Spinal cord (tissue), 10 donors: ENCODE measurements at places on chromosomes 1 and 21.

DNA sequence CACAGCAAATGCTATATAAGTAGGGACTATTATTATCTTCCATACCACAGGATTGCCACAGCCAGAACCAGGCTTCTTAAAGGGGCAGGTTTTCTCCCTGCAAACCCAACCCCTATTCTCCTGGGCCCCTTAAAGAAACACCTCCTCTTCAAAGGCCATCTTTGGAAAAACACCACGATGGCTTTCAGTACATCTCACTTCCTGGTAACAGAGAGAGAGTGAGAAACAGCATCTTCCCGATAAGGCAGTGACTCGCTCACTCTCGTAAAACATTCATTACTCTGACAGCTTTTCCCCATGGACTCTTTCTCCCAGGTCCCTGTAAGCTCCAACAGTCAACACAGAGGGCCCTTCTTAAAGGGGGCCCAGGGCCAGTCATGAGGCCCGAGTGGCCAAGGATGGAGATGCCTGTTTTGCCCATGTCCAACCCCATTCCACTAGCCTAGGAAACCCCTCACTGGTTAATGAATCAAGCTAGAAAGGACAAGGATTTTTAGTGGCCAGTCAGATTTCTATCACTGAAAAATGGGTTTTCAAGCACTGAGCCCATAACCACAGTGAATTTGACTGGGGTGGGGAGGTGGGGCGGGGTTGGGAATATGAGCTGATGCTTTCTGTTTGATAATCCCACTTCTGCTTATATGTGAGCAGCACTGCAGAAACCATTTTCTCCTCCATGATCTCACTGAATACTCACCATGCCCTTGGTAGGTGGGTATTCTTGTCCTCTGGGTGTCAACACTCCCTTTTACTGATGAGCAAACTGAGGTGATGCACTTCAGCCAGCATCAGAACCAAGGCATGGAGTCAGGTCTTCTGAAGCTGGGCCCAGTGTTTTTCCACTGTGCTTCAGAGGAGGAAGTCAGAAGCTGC lies 3.6 kb upstream of the NAV1 start:
- DNase-seq = peak; percentile 28
- peaks cover 7% of the 10 kb centered on the region for H3K27me3 ChIP-seq
- H3K4me3 ChIP-seq = no peak overlapping the region
- peaks cover 35% of the 10 kb centered on the region for H3K4me1 ChIP-seq
- no peak overlapping the region for H3K27ac ChIP-seq

- H3K36me3 ChIP-seq = peaks cover 22% of the 10 kb centered on the region
- peaks cover 65% of the 10 kb centered on the region for H3K4me1 ChIP-seq
- H3K27ac ChIP-seq = no peak overlapping the region
Observed at GRCh38 chr1:205015241-205015640, 27.8 kb upstream of the CNTN2 start.

DNA sequence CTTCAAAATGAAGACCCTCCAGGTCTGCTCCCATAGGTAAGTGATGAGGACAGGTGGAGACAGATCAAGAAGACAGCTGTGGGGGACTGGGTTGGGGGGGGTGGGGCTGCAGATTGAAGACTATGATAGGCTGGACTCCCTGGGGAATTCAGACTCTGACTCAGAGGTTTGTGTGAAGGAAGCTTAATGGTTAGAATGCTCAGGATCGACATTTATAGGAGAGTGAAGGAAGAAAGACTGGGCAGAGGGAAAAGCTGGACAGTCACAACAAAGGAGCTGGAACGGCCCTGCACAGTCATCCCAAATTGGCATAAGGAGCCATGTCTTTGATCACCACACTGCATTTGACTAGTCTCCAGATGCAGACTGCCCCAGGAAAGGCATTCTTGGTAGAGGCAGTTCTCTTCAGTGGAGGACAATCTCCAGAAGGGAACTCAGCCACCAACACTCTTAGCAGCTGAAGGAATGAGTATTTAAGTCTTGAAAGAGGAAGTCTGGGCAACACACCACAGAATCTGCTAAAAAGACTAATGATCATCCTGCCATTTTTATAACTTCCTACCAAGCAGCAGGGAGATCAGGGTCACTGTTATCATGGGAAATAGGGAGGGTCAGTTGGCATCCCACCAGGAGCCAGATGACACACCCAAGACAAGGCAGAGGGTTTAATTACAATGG lies 120.0 kb upstream of the ZC3H11B start:
- H3K4me3 ChIP-seq = no peak overlapping the region
- H3K27me3 ChIP-seq = no peaks in the 10 kb centered on the region
- no peaks in the 10 kb centered on the region for H3K36me3 ChIP-seq
- H3K27ac ChIP-seq = no peak overlapping the region

- H3K4me1 ChIP-seq = peaks cover 3% of the 10 kb centered on the region
- H3K27ac ChIP-seq = no peak overlapping the region
- no peaks in the 10 kb centered on the region for H3K27me3 ChIP-seq
- H3K36me3 ChIP-seq = no peaks in the 10 kb centered on the region
- no peak overlapping the region for H3K4me3 ChIP-seq
Observed at GRCh38 chr1:25712299-25712970, 87.6 kb upstream of the SELENON start.

GRCh38 chr1:18527921-18528320 lies 47.2 kb downstream of the KLHDC7A start:
- no peaks in the 10 kb centered on the region for H3K36me3 ChIP-seq
- H3K4me1 ChIP-seq = no peaks in the 10 kb centered on the region
- DNase-seq = no peak
- no peak overlapping the region for H3K27ac ChIP-seq
- no peak overlapping the region for H3K4me3 ChIP-seq
- no peaks in the 10 kb centered on the region for H3K27me3 ChIP-seq

DNA sequence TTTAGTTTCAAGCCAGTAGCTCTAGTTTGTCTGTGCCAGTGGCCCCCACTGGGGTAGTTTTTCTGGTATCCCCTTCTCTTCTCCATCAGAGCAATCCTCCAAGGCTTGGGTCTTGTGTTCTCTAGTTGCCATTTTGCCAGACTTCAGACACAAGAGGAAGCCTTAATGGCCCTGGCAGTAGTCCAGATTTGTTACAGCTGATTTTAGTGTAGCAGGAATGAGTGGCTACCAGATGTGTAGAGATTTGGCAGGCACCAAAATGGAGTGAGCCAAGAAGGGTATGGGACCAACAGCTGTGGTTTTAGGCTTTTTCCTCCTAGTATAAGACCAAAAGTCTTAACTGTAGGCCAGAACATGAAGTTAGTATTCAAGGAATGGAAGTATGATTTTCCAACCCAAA lies 56.8 kb downstream of the ACP6 start:
- H3K36me3 ChIP-seq = peaks cover 42% of the 10 kb centered on the region
- no peak overlapping the region for H3K4me3 ChIP-seq
- no peaks in the 10 kb centered on the region for H3K27me3 ChIP-seq
- no peak for DNase-seq

DNA sequence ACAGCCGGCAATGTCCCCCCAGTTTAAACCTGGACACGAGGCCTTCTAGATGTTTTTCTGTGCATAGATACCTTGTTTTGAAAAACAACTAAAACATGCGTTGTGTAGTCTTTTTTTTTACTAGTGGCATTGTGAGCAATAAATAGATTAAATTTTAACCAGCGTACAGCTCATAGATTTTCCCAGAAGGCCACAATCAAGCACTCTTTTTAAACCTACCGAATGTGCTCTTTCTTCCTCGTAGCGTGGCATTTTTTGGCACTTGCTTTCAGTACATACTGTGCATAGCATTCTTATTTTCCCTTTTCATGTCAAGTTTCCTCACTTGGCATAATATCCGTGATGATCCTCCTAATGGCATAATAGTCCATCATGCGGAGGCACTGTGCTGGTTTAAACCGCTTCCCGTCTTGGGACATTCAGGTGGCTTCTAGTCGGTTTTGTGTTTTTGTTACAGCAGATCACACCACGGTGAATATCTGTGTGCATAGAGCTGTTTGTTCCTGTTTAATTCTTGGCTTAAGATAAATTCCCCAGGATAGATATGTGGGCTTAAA lies 95.3 kb downstream of the PDE9A start:
- no peaks in the 10 kb centered on the region for H3K27me3 ChIP-seq
- H3K4me3 ChIP-seq = no peak overlapping the region
- H3K4me1 ChIP-seq = peaks cover 49% of the 10 kb centered on the region
- DNase-seq = no peak

DNA sequence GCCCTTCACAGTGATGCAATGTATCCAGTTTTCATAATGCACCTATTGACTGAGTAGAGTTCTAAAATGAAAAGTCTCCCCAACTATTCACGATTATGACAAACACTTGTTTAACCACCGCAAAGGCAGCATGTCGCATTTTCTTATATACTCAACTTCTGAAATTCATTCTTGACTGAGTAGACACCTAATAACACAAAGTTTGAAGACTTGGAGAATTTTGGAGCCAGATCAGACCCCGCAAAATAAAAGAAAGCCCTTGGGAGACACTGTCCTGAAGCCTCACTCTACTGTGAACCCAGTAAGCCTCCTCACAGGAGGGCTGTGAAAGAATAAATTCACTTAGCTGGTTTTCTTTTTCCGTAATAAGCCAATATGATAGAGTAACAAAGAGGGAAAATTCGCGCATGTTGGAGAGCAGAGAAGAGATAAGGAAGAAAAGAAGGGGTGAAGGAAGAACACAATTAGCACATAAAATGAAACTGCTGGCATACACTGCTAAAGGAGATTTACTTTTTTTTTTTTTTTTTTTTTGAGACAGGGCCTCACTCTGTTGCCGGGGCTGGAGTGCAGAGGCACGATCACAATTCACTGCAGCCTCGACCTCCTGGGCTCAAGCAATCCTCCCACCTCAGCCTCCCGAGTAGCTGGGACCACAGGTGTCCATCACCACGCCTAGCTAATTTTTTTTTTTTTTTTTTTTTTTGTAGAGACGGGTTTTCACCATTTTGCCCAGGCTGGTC lies 492 bp upstream of the COLGALT2 start:
- H3K27ac ChIP-seq = no peak overlapping the region
- H3K4me1 ChIP-seq = peaks cover 10% of the 10 kb centered on the region
- DNase-seq = no peak
- no peaks in the 10 kb centered on the region for H3K36me3 ChIP-seq

GRCh38 chr1:228166170-228166936 lies 749 bp downstream of the IBA57 start:
- peak; percentile 25 for DNase-seq
- peak overlapping the region; percentile 92 for H3K27ac ChIP-seq
- H3K4me1 ChIP-seq = peaks cover 32% of the 10 kb centered on the region
- H3K27me3 ChIP-seq = peaks cover 7% of the 10 kb centered on the region

- no peak overlapping the region for H3K27ac ChIP-seq
- H3K36me3 ChIP-seq = no peaks in the 10 kb centered on the region
Observed at GRCh38 chr1:229124520-229125124, 146.3 kb upstream of the RAB4A start.

DNA sequence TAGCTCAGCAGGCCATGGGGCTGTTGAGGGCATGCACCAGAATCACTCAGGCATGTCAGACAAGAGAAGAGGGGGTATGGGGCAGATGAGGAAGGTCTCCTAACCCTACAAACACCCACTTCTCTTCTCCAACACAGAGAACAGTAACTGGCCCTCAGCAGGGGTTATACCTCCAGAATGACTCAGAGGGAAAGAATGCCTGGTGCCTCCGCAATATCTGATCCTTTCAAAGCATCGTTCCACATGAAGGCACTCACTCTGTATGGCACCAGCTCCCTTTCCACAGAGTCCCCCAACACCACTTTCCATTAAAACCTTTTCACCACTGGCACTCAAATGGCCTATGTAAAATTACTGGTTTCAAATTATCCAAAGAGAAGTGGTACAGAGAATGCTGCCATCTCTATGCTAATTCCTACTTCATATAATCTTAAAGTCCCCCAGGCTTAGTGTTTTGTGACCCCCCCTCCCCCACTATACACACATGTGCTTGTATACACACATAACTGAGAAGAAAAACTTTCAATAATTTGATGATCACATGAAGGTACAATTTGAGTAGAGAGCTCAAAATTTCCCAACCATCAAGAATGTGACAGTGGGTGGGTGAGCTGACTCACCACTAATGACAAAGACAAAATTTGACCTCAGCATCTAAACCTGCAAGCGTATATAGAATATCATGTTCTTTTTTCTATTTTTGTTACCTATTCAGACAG lies 91.5 kb downstream of the SIPA1L2 start:
- H3K4me3 ChIP-seq = no peak overlapping the region
- no peaks in the 10 kb centered on the region for H3K27me3 ChIP-seq
- peaks cover 2% of the 10 kb centered on the region for H3K36me3 ChIP-seq
- DNase-seq = no peak

DNA sequence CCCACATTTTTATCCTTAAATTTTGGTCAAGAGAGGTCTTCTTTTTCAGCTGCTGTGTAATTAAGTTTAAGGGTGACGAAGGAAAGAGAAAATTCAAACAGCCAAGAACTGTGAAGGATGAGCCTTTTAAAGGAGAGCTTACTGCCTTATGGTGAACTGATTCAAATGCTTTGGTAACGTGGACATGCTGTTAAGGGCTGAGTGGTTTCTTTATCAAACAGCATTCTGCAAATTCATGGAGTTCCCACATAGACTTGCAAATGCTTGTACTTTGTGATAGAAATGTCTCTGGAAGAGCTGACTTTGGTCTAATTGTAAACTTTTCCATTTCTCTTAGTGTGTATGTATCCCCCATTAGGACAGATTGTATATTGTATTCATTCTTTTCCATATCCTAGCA lies 93.8 kb downstream of the CHD1L start:
- H3K27ac ChIP-seq = peak overlapping the region; percentile 5
- DNase-seq = peak; percentile 43
- no peaks in the 10 kb centered on the region for H3K36me3 ChIP-seq
- H3K4me3 ChIP-seq = no peak overlapping the region
- H3K4me1 ChIP-seq = no peaks in the 10 kb centered on the region
- H3K27me3 ChIP-seq = no peaks in the 10 kb centered on the region

- H3K36me3 ChIP-seq = no peaks in the 10 kb centered on the region
- H3K27me3 ChIP-seq = peaks cover 7% of the 10 kb centered on the region
- no peak overlapping the region for H3K27ac ChIP-seq
Observed at GRCh38 chr1:203124546-203125317, 2.8 kb upstream of the ADORA1 start.

DNA sequence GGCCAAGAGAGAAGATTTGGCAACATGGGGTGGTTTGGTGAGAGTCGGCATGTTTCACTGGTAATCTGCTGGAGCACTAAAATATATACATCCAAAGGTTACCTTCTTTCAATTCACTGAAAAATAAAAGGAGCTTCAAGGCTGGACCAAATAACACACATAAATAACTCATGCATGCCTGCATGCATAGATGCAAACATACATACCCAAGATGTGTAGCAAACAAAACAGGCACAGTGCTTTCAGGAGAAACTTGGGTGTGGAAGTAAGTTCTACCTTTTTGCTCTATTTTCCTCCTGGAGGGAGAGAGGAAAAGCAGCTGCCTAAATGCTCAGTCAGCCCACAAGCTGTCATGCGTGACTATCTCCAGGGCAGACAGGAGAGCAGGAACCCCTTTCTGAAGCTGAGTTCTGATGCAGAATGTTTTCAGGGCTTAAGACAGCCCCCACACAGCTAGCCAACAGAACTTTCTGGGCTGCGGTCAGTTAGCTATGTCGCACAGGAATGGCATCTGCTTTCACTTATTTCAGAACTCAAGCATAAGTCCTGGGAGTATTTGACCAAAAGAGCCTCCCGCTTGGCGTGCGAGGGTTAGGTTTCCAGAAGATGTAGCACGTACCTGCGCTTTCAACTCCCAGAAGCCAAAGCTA lies 166.2 kb downstream of the TOMM20 start:
- H3K4me1 ChIP-seq = peaks cover 27% of the 10 kb centered on the region
- no peaks in the 10 kb centered on the region for H3K27me3 ChIP-seq
- DNase-seq = no peak
- peak overlapping the region; percentile 84 for H3K27ac ChIP-seq
- no peaks in the 10 kb centered on the region for H3K36me3 ChIP-seq
- H3K4me3 ChIP-seq = no peak overlapping the region

- peak overlapping the region; percentile 64 for H3K27ac ChIP-seq
- no peak overlapping the region for H3K4me3 ChIP-seq
Observed at GRCh38 chr1:12067900-12068821, 5.1 kb downstream of the TNFRSF8 start.
